ENCODE measurements at places on chromosomes 2 and 18.

DNA sequence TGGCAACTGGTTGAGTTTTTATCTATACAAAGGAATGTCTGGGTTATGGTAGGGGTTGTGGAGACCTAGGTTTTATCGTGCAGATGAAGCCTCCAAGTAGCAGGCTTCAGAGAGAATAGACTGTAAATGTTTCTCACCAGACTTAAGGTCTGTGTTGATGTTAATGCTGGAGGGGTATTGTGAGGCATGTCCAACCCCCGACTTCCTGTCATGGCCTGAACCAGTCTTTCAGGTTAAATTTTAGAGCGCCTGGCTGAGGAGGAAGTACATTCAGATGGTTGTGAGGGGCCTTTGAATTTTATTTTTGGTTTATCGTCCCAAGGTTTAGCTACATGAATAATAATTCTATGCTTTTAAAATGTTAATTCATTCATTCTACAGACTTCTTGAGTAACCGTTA, 435.1 kb downstream of the DLGAP1 start:
- peak; percentile 69 for DNase-seq

DNA sequence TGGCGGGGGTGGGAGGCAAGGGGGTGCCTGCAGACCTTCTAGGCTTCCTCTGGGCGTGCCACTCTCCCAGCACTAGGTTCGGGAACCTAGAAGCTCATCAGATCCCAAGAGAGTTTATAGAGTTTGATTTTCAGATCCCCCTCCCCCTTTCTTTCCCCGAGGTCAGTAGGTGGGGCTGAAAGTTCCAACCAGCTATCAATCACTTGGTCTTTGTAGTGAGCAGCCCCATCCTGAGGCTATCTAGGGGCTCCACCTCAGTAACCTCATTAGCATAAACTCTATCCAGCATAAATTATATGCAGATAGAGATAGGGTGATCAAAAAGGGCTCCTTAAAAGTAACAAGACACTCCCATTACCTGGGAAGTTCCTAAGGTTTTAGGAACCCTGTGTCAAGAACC, 32.8 kb downstream of the ERLEC1 start:
- peak; percentile 63 for DNase-seq

DNA sequence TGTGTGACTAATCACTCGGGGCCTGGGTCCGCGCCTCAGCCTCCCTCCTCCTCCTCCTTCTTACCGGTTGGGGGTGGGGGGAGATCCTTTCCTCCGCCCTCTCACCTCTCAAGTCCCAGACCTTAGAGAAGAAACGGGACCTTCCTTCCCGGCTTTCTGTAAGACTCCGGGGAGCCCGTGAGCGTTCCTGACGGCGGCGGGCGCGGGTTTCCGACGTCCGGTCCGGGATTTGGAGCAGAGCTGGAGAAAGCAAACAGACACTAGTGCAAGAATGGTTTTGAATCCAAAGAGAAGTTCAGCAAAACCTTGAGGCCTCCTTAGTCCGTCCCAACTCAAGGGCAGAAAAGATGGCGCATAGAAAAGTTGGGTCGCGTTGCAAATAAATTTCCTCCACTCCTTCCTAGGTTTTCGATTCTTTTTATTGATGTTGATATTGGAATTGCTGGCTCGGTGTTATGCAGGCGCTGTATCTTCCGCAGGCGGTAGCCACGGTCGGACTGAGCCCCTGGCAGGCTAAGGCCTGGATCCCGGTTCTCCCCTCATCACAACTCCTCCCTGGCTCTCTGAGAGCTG, 2.0 kb downstream of the DLX1 start:
- DNase-seq = no peak

- no peak for DNase-seq
Measured at GRCh38 chr2:188695953-188696352, 278.2 kb upstream of the COL3A1 start.

- DNase-seq = no peak
Measured at GRCh38 chr2:216044883-216045486, 31.6 kb upstream of the MREG start.

- DNase-seq = no peak
Measured at GRCh38 chr18:29496152-29496680, 1319.3 kb upstream of the CDH2 start.

GRCh38 chr2:8462280-8462679, 219.6 kb upstream of the ID2 start:
- DNase-seq = no peak

DNA sequence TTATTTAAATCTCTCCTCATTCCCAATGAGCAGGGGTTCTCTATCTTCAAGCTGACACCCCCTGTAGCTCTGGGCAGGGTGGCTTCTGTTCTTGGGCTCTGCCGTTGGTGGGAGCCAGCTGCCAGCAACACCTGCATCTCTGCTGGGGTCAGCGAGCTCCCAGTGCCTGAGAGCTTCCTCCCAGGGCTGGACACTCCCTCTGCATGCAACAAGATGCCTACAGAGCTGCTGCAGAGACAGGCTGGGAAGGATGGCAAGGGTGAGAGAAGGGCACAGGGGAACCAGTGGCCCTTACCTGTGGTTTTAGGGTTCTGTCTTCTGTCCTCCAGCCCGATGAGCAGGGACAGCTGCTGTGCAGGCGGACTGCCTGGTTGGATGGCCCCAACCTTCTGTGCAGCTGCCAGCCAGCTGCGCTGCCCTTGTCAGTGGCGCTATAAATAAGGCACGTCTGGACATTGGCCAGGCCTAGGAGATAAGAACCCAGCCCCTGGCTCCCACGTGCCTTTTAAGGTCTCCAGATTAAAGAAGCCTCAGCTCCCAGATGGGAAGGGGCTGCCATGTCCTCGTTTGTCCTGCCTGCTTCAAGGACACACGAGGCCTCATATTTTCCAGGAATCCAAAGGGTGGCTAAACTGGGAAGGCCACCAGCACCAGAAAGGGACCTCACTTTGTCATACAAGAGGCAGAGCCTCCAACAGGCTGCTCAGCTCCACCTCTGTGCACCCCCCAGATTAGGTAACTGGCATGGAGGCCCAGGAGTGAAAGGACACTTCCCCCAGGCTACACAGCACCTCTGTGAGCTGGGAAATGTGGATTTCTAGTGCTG, 39.5 kb upstream of the FHL2 start:
- DNase-seq = peak; percentile 32

DNA sequence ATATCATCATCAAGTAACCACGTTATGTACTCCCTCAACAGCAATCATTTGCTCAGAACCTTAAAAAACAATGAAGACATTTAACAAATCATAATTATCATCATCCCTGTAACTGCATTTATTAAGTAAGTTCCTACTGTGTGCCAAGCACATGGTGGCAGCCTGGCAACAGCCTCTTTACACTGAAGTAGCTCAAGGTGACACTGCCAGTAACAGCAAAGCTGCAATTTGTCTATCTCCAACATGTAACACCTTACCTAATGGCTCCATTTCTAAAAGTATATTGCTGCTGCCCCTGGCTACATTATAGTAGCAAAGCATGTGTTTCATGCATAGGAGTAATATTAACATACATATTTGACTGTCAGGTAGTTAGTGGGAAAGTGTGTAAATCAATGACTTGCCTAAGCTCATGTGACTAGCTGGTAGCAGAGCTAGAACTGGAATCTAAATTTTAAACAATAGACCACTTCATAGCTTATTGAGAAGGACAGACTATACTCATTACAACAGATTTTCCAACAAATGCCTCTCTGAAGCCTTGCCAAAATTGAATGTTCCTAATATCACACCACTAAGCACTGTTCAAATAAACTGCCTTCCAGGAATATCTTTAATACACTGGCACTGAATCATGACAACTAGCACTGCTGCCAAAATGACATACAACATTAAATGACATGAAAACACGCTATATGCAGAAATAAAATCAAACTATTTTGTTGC, 86.7 kb downstream of the L3MBTL4 start:
- no peak for DNase-seq

DNA sequence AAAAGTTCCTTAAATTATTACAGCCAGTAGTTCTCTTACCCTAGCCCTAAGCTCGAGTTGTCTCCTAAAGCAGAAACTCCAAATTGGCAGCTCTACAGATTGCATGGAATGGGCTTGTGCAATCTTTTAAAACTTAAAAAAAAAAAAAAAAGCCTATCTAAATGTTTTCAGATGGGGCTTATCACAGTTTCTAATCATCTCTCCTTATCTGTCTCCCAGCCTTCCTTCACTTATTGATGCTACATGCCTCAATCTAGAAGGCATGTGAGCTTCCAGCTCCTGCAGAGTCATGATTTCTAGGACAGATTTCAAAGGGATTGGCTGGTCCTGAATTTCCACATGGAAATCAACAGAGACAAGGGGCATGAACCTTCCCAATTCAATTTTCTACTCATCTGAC, 33.1 kb upstream of the PELI1 start:
- no peak for DNase-seq

DNA sequence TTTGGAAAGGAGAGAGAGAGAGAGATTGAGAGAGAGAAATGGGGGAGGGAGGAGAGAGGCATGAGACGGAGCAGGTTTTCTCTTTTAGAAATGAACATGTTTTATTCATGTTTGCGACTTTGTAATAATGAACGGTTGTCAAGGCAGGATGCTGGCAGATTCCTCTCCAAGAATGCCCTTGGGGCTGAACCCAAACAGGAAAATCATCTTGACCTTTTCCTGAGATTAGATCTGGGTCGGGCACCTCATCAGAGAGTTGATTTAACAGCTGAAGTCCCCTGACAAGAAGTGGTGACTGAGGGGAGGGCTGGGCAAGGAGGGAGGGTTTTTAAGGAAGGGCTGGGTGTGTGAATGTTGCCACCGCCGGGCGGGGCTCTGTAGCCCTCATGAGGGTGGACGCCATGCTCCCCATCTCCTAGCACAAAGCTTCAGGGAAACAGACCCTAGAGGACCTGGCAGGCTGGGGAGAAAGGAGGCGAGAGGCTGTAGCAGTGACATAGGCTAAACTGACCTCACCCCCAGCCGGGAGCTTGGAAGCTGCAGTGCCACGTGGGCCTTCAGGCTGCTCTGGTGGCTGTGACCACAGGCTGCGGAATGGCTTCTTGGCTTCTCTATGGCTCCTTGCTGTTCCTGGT, 60.0 kb downstream of the LIPG start:
- DNase-seq = no peak

DNA sequence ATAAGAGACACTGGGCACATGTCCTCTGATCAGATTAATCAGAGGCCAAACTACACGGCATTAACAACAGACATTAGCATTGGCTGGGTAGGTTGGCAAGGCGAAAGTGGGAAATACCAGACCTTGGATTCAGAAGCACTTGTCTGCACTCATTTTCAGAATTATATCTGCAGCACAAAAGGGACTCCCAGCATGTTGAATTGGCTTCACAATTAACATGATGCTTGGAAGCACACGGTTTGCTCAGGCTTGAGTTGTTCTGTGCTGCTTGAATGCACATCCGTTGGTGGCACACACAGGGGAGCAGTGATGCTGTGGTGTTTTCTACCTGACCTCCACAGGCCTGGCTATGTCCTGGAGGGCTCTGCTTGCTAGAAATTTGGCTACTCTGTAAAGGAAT, 83.9 kb downstream of the ACTR3 start:
- no peak for DNase-seq

- no peak for DNase-seq
Measured at GRCh38 chr2:70030724-70031420, 56.4 kb upstream of the PCBP1 start.

DNA sequence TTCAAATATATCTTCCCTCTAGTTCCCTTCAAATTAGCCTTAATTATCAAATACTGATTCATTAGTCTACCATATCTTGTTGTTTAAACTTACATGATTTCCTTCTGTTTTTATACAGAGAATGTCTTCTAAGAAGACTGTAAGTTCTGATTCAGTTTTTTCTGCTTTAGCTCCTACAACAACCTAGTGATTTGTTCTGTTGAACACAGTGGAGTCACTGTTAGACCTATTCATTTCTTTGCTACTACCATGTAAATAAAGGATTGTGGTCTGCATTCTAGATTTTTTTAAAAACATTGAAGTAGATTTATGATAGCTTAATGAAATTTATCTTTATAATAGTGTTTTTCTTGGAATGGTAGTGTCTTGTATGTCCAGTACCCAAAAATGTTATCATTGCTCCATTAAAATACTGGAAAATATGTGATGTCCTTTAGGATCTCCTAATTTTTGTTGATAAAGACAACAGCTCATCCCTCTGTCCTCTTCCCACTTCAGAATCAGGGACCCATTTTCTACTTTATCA, 146.4 kb downstream of the MBD5 start:
- no peak for DNase-seq

DNA sequence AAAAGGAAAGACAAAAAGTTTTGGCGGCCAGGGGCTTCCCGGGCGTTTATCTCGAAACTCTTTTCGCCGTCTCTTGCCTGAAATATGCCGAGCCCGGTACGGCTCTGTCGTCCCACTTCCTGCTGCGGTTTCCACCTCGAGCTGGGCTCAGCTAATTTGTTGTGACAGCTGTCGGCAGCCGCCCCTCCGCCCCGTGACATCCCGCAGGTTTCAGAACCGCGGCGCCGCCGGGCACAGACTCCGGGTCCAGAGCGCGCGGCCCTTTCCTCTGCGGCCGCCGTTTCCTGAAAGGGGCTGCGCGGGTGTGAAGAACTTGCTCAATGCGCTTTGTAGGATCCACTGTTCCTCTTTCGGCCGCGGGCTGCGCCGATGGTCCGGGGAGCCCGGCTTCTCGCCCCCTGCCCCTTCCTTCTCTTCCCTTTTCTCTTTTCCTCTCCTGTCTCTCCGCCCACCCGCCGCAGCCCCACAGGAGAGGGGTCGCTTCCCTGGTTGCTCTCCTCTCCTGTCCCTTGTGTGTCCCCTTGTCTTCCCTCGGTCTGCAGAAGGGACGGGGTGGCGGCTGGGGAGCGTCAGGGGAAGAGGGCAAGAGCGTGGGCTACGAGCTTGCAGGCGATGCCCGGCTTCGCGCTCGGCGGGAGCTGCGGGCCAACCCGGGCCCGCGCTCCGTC, 648 bp downstream of the ARID5A start:
- DNase-seq = peak; percentile 71

GRCh38 chr2:68620772-68621171, 22.6 kb upstream of the PROKR1 start:
- DNase-seq = no peak

- no peak for DNase-seq
Measured at GRCh38 chr2:152825834-152826233, 107.4 kb downstream of the ARL6IP6 start.

DNA sequence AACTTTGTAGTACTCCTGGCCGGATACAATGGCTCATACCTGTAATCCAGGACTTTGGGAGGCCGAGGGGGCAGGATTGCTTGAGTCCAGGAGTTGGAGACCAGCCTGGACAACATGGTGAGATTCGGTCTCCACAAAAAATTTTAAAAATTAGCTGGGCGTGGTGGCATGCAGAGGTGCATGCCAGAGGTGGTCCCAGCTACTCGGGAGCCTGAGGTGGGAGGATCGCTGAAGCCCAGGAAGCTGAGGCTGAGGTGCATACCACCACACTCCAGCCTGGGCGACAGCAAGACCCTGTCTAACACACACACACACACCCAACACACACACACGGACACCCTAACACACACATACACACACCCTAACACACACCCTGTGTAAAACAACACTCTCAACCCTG, 55.6 kb downstream of the HDAC4 start:
- DNase-seq = no peak

GRCh38 chr18:49041435-49042245, 90.9 kb upstream of the SMAD7 start:
- DNase-seq = no peak

All from ELF-1 (cell line).